Right renal pelvis (tissue), 4 donors: ENCODE measurements at places on chromosomes 7 and 10.

DNA sequence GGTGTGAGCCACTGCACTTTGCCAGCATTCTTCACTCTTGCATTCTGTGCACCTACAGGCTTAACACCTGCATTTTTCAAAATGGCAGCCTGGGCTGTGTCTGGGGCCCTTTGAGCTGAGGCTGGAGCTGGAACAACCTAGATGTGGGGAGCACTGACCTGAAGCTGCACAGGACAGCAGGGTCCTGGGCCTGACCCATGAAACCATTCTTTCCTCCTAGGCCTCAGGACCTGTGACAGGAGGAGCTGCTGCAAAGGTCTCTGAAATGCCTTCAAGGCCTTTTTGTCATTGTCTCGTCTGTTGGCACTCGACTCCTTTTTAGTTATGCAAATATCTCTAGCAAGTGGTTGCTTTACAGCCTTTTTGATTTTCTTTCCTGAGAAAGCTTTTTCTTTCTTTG, 82.3 kb downstream of the INPP5A start:
- DNase-seq: no peak

GRCh38 chr7:142463401-142463850, 205.6 kb upstream of the PRSS58 start:
- DNase-seq: no peak

GRCh38 chr7:13476881-13477444, 512.5 kb downstream of the ETV1 start:
- no peak for DNase-seq

- DNase-seq: no peak
Measured at GRCh38 chr7:95840953-95841950, 68.9 kb downstream of the DYNC1I1 start.

DNA sequence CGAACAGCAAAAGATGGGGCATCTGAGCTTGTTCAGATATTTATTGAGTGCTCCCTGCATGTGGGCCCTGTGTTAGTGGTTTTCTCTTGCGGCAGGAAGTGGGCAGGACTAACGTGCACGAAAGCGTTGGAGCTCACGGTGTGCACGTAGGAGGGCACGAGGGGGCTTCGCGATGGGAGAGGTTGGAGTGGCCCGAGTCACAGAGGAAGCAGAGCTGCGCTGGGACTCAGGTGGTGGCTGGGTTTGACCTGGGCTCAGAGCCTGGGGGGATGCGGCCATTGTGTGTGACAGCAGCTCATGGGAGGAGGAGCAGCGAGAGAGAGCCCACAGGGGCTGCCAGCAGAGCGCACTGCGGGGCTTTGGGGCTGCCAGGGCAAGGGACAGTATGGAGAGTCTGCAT, 7.7 kb downstream of the ZSCAN25 start:
- DNase-seq: no peak

DNA sequence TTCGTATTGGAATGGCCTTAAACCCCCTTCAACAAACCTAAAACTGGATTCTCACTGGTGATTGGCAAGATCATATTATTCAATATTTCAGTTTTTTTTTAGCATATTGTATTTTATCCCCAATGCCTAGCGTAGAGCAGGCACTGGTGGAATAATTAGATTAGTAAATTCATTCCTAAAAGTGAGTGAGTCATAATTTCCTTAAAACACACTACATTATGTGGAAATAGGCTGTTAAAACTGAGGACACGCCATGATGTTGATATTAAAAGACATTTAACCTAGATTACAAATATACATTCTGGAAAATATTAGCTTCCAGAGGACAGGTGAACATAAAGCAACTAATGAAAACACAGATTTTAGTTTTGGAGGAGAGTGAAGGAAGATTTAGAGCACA, 463.9 kb downstream of the PARD3 start:
- no peak for DNase-seq

GRCh38 chr7:15209429-15209828, 306.9 kb upstream of the DGKB start:
- no peak for DNase-seq

DNA sequence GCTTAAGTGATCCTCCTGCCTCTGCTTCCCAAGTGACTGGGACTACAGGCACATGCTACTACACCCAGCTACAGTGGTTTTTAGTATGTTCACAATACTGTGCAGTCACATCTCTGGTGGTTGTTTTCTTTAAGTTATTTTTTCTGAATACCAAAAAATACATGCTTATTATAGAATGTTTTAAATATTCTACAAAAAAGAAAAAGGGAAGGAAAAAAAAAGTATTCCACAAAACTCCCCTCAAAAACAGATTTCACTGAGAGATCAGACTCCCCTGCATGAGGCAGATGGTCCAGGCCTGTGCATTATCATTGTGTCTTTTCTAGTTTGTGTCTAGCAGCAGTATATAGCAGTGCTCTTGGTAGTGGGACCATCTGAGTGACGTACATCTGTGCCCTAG, 36.8 kb downstream of the OGDH start:
- no peak for DNase-seq

DNA sequence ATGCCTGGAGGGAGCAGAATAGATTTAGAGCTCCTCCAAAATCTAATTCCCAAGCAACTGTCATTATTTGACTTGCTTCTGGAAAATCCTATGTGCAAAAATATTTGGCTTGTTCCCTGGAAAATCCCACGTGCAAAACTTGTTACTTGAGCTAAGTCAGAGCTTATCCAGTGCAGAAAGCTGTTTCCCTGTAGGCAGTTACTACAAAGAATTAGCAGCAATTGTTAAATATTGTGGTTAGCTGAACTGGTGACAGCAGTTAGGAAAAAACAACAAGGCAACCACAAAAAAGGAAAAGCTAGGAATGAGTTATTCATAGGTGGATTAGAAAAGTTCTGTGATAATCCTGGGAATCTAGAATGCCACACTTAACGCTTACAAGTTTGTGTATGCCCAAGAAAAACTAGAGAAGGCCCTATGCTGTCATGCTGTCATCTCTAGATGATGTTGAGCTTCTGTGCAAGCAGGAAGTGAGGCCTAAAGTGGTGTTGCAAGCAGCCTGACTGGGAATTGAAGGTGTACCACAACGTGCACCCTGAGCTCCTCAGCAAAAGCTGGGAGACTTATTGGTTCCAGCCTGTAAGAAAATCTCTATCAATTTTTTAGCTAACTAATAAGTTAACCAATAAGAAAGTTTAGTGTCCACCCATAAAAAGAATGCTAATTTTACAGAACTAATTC, 738.6 kb upstream of the LRRTM3 start:
- no peak for DNase-seq

GRCh38 chr7:132830941-132831340, 250.9 kb downstream of the CHCHD3 start:
- no peak for DNase-seq
